ENCODE measurements at places on chromosomes 1 and 21.

- DNase-seq, result no peak
Measured at GRCh38 chr1:4396551-4396950, 257.9 kb upstream of the AJAP1 start.

GRCh38 chr1:88378560-88378959 is 305.5 kb upstream of the PKN2 start:
- DNase-seq, result no peak

DNA sequence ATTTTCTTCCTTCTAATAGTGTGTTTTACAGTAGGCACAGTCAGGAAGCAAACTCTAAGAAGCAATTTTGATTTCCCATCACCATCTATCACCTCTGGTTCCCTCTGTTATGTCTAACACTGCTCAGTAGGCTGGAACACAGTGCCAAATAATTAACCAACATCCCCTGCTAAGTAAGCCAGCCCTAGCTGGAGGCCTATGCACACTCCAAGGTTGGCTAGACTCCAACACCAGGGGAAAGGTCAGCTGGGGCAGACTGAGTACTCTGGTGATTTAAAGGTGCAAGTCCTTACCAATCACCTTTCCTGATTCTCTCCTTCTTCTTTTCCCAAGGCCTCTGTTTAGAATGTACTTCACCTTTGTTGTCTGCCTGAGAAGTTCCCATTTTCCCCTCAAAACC is 46.5 kb upstream of the BEND5 start:
- DNase-seq, result no peak

DNA sequence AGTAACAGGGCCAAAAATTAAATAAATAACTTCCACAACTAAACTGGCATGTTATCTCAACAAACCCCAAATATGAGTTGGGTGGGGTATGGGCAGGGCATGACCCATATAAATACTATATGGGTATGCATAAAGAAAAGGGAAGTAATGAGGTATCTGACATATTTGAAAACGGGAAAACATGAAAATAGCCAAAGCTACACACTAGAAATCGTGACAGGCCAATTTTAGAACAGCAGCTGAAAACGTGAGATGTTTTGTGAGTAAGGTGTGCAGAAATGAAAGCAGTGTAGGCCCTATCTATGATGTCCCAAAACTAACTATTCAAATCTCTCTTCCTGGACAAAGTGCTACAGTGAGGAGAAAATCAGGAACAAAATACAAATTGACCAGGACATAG is 537.9 kb upstream of the NR5A2 start:
- DNase-seq, result no peak

DNA sequence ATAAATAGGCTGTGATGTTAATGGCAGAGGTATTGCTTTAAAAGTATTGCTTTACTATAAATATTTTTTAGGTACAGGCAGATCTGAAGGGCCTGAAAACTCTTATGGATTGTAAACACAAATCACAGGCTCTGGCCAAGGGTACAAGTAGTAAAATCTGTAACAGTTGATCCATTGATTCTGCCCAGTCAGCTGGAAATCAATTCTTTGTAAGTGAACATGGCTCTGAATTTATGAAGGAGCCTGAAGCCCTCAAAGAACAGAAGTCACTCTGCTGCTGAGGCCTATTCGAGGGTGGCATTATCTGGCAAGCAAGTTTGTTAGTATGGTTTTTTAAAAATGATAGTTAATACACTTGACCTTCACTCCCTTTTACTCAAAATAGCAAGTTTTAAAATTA is 834.0 kb upstream of the TMPRSS15 start:
- no peak for DNase-seq

DNA sequence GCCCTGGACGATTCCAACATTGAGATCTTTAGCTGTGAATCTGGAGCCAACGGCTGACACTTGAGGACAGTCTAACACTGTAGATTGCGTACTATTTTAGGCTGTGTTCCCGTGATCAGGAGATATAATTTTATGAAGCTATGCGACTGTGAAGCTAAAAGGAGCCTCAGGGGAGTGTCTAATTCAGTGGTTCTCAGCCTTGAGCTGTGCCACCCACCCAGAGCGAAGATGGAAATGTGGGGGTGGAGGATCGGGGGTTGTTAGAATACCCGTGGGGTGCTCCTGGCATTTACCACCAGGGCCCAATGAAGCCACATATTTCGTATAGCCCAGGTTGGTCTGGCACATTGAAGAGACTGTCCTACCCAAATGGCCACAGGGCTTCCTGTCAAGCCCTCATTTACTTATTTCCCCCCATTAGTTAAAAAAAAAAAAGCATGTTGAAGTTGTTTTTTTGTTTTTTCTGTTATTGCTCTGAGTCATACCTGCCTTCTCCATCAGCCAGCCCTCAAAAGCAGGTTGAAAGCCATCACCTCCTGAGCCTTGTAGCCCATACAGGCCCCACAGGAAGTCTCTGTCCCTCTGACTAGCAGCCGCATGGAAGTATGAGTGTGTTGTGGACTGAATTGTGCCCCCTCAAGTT is 141.7 kb downstream of the GALNT2 start:
- no peak for DNase-seq

DNA sequence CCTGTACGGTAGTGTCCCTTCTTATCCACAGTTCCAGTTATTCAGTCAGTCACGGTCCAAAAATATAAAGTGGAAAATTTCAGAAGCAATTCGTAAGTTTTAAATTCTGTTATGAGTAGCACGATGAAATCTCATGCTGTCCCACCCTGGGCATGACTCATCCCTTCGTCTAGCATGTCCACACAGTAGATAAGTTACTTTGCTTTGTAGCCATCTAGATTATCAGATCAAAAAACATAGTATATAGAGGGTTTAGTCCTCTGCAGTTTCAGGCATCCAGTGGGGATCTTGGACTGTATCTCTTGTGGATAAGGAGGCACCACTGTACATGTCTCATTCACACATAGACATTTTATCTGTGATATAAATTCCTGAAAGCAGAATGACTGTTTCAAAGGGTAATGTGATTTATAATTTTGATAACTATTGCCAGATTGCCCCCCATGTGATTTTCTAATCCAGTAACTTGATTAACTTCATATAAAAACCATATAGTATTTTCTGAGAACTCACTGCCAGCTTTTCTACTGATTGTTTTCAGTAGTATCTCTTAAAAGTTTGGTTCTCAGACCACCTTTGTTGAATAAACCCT is 143.3 kb downstream of the DYRK1A start:
- peak; percentile 35 for DNase-seq

GRCh38 chr21:29961291-29962027 is 21.7 kb upstream of the GRIK1 start:
- DNase-seq, result no peak

GRCh38 chr1:107704911-107705310 is 260.1 kb downstream of the VAV3 start:
- no peak for DNase-seq

DNA sequence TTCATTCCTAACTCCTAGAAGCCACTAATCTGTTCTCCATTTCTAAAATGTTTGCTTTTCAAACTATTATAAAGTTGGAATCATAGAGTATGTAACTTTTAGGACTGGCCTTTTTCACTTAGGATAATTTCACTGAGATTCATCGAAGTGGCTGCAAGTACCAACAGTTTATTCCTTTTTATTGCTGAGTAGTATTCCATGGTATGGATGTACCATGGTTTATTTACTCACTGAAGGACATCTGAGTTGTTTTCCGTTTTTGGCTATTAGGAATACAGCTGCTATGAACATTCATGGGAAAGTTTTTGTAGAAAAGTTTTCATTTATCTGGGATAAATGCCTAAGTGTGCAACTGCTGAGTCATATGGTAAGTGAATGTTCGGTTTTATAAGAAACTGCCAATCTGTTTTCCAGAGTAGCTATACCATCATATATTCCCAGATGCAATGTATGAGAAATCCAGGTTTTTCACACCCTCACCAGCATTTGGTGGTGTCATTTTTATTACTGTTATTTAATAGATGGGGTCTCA is 66.3 kb downstream of the SLC27A3 start:
- no peak for DNase-seq

DNA sequence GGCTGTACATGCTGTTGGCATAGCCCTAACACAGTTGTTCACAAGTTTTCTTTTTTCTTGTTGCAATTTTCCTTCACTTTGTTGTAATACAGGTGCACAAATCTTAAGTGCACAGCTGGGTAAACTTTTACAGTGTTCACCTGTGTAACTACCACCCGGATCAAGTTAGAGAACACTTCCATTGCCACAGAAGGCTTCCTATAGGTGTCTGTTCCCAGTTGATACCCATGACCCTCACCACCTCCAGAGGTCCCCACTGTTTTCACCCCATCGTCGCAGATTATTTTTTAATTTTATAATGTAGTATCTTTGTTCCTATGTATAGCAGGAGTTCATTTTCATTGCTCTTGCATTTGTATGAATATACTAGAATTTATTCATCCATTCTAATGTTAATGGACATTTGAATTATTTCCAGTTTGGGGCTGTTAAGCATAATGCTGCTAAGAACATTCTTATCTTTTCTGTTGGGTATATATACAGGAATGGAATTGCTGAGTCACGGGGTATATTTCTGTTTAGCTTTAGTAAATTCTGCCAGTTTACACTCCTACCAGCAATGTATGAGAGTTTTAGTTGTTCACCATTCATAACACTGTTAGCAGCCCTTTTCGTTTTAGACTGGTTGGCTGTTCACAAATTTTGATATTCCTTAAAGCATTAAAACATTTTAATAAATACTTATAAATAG is 16.4 kb downstream of the SPRTN start:
- peak; percentile 23 for DNase-seq

DNA sequence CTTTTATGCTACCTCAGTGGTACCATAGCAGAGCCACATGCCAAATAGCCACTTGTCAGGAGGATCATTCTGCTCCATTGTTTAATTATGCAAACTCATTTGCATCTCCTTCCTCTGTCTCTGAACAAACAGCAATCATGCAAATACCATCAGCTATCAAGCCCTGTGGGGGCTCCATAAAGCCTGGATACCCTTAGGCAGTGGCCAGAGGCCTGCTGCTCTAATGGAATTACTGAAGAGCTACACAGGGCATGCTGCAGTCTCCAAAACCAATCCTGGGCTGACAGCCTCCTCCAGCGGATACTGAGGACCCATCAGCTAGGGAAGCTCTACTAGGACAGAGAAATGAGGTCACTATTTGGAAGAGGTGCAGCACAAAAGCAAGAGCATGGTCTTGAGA is 376.3 kb downstream of the KCNH1 start:
- no peak for DNase-seq

GRCh38 chr21:33854604-33855003 is 61.0 kb downstream of the ATP5PO start:
- DNase-seq, result no peak

DNA sequence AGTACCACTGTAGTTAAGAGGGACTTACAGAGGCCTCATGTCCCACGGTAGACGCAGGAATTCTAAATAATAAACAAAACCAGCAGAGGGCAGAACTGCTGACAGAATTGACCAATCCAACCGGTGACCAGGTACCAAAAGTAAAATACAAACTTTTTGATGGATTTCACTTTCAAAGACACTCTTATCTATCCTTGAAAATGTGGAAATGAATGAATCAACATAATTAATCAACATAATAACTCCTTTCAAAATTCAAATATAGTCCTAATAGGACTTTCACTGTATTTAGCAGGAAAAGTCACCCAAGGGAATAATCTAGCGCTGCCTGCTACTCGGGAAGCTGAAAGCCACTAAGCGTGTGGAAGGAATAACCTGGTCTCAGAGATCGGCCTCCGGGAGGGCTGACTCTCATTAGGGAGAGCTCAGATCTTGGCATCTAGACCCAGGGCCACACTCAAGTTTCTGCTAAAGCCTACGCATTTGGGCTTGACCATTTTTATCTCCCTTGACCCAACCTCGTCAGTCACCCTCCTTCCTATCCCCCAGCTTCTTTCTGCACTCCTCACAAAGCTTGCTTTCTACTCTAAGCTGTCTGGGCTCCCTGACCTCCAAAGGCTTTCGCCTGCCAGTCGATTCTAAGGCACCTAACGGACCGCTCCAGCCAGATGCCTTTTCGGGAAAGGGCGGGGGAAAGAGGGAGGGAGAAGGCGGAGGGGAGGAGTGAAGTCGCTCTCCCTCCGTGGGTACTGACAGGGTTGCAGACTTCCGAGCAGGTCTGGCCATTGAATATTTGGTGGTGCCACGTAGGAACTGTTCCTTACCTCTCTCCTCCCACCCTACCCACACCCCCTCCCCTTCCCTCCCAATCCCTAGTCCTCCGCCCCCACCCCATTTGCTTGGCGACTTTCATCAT is 1.6 kb downstream of the COL11A1 start:
- DNase-seq, result no peak

DNA sequence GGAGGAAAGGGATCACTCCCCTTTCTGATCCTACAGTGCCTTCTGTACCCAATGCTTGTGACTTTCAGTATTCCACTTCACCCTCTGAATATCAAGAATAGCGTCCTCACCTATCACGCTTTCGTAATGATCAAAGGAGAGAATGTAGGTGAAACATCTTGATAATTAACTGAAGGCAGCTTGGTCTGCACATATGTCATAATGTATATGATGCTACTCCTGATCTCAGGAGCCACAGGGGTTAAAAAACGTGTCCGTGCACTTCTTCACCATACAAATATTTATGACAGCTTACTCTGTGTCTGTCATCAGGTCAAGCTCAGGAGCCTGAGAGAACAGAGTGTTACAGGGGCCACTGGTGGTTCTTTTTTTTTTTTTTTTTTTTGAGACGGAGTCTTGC is 1.2 kb upstream of the PIK3C2B start:
- DNase-seq, result no peak

DNA sequence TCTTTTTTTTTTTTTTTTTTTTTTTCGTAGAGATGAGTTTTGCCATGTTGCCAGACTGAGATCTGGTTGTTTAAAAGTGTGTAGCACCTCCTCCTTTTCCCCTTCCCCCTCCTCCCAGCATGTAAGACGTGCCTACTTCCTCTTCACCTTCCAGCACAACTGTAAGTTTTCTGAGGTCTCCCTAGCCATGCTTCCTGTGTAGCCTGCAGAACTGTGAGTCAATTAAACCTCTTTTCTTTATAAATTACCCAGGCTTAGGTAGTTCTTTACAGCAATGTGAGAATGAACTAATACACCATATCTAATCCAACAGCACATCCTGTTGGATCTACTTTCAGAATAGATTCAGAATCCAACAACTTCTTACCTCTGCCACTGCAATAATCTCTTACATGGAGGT is 111.1 kb downstream of the CLIC6 start:
- DNase-seq, result no peak

DNA sequence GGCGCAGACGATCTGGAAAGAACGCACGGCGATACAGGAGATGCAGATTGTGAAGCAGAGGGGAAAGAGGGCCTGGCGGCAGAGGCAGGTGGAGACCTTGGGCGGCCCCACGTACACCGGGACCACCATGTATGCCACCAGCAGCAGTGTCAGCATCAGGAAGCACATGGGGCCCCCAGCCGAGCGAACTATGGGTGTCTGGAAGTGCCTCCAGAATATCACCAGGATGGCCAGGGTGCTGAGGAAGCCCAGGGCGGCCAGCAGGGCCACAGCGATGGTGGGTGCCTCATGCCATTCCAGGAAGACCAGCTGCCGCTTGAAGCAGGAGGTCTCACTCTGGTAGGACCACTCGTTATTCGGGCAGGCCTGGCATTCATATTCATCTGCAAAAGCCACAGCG is 19.3 kb downstream of the TAS1R2 start:
- DNase-seq, result no peak

DNA sequence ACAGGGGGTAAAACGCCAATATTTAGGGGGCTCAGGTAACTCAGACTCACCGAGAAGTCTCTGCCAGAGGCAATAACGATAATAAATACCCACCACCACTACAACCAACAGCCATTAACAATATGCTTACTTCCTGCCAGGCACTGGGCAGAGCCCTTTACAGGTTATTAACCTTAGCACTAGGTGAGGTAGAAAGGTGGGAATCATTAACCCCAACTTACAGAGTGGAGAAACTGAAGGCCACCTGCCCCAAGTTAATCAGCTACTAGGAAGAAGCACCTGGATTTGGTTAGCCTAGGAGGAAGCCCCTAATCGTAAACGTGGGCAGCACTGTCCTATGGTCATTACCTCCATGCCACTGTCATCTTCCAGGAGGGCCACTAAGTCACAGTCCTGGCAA is 110.0 kb downstream of the UBR4 start:
- DNase-seq, result no peak

All from non-pigmented ciliary epithelial cell (primary cell).